ENCODE measurements at places on chromosomes 2 and 18.

DNA sequence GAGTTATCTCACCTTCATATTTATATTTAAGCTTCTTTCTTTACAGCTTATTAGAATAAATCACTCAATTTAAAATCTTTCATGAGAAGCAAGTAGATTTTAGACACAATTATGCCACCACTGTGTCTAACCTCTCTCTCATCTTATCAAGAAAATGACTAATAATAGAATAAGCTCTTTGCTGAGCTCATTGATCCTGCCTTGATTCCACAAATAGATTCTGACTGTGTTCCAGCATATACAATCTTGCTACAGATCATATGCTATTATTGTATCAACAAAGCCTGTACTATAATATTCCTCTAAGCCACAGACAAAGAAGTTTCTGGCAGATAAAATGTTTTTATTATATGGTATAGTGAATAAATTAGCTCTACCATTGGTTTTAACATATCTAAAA lies 168.7 kb upstream of the GULP1 start:
- no peaks in the 10 kb centered on the region for H3K4me1 ChIP-seq
- no peaks in the 10 kb centered on the region for H3K27me3 ChIP-seq
- DNase-seq, result no peak
- no peak overlapping the region for H3K27ac ChIP-seq
- no peak overlapping the region for H3K4me3 ChIP-seq
- no peaks in the 10 kb centered on the region for H3K36me3 ChIP-seq

DNA sequence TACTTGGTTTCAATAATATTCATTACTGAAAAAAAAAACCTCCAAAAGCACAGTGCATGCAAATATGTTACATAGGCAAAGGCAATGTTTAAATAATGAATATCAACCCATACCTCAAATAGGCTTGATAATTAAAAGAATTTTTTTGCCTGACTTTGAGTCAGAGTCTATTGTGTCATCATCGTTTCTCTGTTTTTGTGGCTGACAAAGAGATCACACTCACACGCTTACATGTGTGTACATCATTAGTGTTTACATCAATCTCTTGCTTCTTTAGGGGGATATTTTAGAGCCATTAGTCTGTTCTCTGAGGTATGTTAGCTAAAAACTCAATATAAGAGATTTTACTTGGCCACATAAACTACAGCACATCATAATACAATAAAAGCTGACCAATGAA lies 150.3 kb upstream of the MMADHC start:
- no peaks in the 10 kb centered on the region for H3K27me3 ChIP-seq
- no peaks in the 10 kb centered on the region for H3K36me3 ChIP-seq
- H3K27ac ChIP-seq, result no peak overlapping the region
- no peak for DNase-seq

DNA sequence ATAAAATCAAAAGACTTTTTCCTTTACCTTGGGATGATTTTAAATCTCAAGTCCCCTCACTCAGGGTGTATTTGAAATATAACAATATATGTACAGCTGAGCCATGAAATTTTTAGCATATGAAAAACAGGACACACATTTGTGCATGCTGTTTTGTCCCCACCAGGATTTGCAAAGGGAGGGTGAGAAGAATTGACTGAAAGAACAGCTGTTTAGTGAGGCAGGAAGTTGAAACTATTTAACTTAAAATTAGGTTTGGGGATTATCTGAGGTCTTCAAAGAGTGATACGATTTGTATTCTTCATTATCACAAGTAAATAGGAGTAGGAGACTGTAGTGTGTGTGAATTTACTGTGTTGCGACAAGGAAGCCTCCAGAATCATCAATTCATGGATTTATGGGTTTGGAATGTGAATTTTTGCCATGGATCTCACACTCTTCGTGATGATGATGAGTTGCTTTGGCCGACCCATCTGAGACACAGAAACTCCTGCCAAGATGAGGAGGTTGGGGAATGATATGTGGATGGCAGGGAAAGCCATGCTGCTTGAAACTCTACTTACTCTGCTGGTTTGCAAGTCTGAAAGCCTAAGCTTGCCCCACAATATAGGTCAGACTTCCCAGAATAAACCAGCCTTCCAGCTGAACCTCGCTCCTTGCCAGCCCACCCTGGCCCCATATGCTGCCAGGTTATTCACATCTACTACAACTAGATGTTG lies 31.0 kb upstream of the SPATS2L start:
- no peak overlapping the region for H3K27ac ChIP-seq
- no peak for DNase-seq
- no peak overlapping the region for H3K4me3 ChIP-seq
- no peaks in the 10 kb centered on the region for H3K4me1 ChIP-seq
- no peaks in the 10 kb centered on the region for H3K36me3 ChIP-seq

DNA sequence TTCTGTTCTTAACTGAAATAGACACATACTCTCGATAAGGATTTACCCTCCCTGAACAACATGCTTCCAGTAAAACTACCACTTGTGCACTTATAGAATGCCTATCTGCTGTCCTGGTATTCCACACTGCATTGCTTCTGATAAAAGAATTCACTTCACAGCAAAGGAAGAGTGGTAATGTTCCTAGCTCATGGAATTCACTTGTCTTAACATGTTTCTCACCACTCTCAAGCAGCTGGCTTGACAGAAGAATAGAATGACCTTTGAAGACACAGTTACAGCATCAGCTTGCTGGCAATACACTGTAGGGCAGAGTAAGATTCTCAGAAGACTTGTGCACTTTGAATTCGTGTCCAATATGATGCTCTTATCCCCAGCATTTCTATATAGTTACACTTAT lies 524.1 kb upstream of the CNTNAP5 start:
- no peak overlapping the region for H3K27ac ChIP-seq
- no peaks in the 10 kb centered on the region for H3K27me3 ChIP-seq
- DNase-seq, result no peak
- no peaks in the 10 kb centered on the region for H3K4me1 ChIP-seq
- H3K4me3 ChIP-seq, result no peak overlapping the region
- no peaks in the 10 kb centered on the region for H3K36me3 ChIP-seq

DNA sequence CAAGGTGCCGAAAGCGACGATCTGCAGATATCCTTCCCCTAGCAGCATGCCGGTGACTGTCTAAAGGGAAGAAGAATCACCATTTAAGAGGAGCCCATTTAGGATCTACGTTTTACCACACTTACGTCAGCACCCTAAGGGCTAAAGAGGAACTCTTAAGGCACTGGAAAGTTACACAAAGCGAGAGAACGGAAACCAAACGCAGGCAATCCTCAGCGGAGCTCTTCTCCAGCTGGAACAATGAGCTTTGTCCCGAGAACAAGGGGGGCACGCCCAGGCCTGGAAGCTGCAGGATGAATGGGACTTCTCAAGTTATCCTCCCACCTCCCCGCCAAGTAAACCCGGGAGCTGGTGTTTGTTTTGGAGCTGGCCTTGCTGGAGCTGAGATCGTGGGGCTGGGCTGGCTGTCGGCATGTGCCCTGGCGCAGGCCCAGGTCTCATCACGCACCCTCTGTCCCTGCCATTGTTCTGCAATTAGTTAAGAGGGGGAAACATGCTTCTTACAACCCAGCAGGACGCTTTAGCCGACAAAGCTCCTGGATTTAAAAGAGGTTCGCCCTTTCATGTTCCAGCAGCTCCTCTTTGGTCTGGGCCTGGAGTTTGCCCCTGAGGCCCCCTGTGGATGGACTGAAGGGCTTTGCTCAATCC lies 36.4 kb downstream of the PXDN start:
- H3K27me3 ChIP-seq, result peaks cover 8% of the 10 kb centered on the region
- no peak overlapping the region for H3K27ac ChIP-seq
- no peak for DNase-seq
- H3K36me3 ChIP-seq, result no peaks in the 10 kb centered on the region
- no peaks in the 10 kb centered on the region for H3K4me1 ChIP-seq

DNA sequence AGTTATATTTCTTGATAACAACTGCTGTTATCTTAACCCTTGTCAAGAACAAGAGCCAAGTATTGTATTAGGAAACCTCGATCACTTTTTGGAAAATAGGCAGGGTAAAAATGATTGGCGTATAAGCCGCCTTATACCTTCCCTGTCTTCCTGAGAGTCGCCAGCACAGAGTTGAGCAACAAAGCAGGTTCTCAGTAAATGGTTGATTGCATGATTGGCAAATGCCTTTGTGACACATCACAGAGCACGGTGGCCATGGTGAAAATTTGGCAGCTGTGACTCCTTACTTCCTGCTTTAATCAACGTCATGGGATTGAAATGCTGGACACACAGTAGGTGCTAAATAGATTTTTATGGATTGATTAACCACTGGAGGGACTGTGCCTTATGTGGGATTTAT lies 3.9 kb upstream of the KLHL29 start:
- H3K36me3 ChIP-seq, result no peaks in the 10 kb centered on the region
- H3K27ac ChIP-seq, result peak overlapping the region; percentile 52
- H3K4me3 ChIP-seq, result peak overlapping the region; percentile 7
- H3K27me3 ChIP-seq, result peaks cover 2% of the 10 kb centered on the region
- no peak for DNase-seq
- peaks cover 5% of the 10 kb centered on the region for H3K4me1 ChIP-seq

DNA sequence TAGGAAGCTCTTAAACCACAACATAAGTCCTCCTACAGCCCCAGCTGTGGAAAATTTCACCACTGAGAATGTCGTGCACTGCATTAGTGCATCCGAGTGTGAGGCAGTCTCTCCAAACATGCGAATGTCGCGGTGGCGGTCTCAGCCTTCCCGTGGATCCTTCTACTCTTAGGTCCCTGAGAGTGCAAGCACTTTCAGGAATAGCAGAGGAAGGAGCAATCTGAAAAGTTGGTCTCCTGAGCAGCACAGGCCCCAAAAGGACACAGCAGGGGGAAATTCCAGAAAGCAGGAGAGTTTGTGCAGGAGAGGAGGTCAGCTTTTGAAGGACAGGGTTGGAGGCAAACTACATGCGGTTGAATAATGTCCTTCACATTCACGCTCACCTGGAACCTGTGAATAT lies 440.5 kb upstream of the SMIM21 start:
- no peaks in the 10 kb centered on the region for H3K36me3 ChIP-seq
- no peaks in the 10 kb centered on the region for H3K4me1 ChIP-seq
- peaks cover 4% of the 10 kb centered on the region for H3K27me3 ChIP-seq
- DNase-seq, result no peak
- H3K4me3 ChIP-seq, result no peak overlapping the region
- no peak overlapping the region for H3K27ac ChIP-seq

DNA sequence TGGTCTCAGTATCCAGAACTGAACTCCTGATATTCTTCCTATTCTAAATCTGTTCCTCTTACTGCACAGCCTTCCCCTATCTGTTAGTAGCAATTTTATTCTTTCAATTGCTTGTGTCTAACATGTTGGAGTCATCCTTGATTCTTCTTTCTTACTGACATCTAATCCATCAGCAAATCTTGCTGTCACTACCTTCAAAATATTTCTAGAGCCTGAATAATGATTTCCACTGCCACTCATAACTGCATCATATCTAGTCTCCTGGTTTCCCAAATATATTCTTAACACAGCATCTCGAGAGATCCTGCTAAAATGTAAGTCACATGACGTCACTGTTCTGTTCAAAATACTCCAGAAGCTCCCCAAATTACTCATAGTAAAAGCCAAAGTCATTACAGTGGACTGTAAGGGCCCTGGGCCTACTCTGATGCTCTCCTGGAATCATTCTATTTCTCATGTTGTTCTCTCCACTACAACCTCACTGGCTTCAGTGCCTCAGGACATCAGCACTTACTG lies 95.2 kb downstream of the THSD7B start:
- H3K36me3 ChIP-seq, result no peaks in the 10 kb centered on the region
- no peak for DNase-seq
- no peak overlapping the region for H3K27ac ChIP-seq
- H3K4me1 ChIP-seq, result no peaks in the 10 kb centered on the region
- H3K4me3 ChIP-seq, result no peak overlapping the region

DNA sequence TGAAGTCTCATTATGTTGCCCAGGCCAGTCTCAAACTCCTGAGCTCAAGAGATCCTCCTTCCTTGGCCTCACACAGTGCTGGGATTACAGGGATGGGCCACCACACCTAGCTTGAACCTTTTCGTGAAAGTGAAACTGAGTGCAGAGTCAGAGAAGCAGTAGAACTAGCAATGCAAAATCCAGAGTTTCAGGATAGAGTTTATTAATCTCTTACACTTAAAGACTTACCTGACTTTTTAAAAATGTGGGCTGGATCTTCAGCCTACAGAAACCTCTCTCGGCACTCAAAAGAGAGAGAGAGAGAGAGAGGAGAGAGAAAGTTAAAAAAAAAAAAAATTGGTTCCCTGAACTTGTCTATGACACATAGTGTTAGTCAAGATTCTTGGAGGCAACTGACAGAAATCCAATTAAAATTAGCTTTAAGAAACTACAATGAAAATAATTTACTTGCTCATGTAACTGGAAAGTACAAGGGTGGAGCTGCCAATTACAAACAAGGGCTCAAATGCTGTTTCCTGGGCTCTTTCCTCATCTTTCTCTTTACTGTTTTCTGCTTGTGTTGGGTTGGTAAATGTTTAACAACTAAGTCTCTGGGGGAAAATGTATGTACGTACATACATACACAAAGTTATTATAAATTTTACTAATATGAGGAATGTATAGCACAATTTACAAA lies 98.1 kb upstream of the CERS6 start:
- no peaks in the 10 kb centered on the region for H3K36me3 ChIP-seq
- peaks cover 9% of the 10 kb centered on the region for H3K4me1 ChIP-seq
- no peaks in the 10 kb centered on the region for H3K27me3 ChIP-seq

GRCh38 chr18:3015851-3016250 lies 2.9 kb upstream of the LPIN2 start:
- DNase-seq, result no peak
- H3K27ac ChIP-seq, result no peak overlapping the region
- peaks cover 52% of the 10 kb centered on the region for H3K4me1 ChIP-seq
- no peak overlapping the region for H3K4me3 ChIP-seq

DNA sequence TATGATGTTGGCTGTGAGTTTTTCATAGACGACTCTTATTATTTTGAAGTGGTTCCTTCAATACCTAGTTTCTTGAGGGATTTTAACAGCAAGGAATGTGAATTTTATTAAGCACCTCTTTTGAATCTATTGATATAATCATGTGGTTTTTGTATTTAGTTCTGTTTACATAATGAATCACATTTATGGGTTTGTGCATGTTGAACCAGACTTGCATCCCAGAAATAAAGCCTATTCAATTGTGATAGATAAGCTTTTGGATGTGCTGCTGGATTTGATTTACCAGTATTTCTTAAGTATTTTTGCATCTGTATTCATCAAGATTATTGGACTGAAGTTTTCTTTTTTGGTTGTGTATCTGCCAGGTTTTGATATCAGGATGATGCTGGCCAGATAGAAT lies 131.6 kb upstream of the SCN7A start:
- H3K27ac ChIP-seq, result no peak overlapping the region
- H3K4me3 ChIP-seq, result no peak overlapping the region
- H3K27me3 ChIP-seq, result no peaks in the 10 kb centered on the region
- no peaks in the 10 kb centered on the region for H3K4me1 ChIP-seq
- H3K36me3 ChIP-seq, result no peaks in the 10 kb centered on the region

- H3K4me1 ChIP-seq, result peaks cover 19% of the 10 kb centered on the region
- peak overlapping the region; percentile 21 for H3K4me3 ChIP-seq
- peak; percentile 15 for DNase-seq
- peak overlapping the region; percentile 73 for H3K27ac ChIP-seq
Measured at GRCh38 chr2:102366406-102367112, 11.0 kb downstream of the IL18R1 start.
